ENCODE measurements at places on chromosomes 2 and 18.

DNA sequence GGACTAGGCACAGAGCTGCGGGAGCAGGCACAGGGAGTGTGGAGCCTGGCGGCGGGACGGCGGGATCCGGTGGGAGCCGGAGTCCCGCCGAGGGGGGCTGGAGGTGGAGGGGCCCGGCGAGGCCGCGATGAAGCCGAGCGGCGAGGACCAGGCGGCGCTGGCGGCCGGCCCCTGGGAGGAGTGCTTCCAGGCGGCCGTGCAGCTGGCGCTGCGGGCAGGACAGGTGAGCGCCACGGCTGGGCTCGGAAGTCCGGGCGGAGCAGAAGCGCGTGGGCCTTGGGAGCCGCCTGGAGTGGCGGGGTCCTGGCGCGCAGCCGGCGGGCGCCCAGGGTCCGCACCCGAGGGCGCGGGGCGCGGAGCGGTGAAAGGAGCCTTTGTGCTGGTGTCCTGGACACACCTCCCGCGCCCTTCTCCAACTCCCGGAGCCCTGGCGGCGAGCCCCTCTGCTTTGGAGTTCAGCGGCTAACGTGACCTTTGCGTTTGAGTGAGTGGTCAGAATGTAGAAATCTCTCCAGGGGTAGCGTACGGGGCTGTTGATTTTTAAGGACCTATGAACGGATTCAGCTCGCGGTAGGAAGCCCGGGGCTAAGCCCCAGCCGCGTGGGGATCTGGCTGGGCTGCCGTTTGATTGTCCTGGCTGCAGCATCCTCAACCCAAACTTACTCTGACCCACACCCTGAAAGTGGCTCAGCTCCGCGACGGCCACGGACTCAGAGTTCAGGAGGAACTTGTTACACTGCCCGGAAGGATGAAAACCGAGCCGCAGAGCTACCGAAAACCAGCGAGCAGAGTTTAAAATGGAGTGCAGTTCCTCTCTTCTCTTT, 448 bp downstream of the IMPA2 start:
- DNase-seq: no peak

DNA sequence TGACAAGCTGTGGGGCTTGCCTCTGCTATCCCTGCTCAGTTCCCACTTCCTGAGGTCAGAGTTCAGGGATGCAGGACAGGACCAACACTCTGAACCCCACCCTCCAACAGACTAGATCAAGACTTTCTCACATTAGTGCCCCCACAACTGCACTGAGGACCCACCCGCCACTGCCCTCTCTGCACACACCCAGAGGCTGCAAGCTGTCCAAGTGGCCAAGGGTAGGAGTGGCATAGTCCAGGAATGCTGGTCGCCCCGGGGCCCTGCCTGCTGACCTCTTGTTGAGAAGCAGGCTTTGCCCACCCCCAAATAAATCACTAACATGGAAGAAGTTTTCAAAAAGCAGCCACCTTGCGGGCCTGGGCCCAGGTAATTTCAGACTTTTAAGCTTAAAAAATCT, 5.5 kb upstream of the KIF1A start:
- no peak for DNase-seq

- no peak for DNase-seq
Measured at GRCh38 chr2:20552847-20553246, 98.1 kb downstream of the HS1BP3 start.

DNA sequence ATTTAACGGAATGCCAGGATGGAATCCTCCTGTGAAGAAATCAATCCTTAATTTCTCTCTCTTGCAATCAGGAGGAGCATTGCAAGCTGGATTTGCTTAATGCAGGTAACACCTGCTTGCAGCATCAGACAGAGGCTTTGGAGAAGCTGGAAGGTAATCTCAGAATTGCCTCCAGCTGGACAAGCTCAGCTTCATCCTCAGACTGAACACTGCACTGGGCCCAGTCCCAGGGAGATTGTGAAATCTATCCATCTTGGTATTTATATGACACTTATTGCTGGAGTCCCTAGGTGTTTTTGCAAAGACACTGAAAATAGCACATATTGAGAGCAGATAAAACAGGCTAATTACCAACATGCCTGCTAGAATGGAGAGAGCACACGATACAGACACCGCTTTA, 179.4 kb upstream of the SESTD1 start:
- no peak for DNase-seq

- no peak for DNase-seq
Measured at GRCh38 chr2:144452169-144452988, 67.5 kb downstream of the ZEB2 start.

- DNase-seq: no peak
Measured at GRCh38 chr2:7819850-7820249, 862.0 kb upstream of the ID2 start.

DNA sequence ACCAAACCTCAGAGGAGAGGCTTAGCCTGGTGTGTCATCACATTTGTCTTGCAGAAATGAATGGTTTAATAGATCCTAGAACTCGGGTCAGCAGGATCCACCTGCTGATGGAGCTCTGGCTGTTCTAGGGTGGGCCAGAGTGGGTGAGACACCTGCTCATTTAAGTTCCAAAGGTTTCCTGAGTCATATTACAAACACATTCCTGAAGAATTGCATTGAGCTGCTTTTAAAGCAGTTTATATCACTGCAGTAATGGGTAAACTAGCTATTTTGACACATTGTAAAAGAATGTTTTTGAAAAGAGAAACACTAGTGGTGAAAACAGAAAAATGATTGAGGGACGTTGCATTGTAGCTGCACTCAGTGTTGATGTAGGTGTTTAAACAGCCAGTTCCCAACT, 175.3 kb upstream of the TCF4 start:
- DNase-seq: no peak

DNA sequence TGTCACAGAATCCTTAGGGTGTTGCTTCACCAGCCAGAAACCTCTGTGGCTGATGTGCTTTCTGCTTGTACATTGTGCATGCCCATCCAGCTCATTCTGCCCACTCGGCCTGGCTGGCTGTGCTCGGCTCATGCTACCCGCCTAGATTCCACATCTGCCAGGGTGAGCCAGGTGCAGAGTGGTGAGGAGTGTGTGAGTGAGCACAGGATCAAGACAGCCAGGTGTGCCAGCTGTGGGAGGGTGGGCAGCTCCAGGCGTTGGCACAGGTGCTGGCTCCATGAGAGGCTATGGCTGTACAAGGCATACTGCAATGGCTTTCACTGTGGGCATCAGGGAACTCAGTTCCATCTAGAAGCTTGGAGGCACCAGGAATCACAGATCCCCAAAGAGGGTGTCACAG, 1321.8 kb upstream of the CRIM1 start:
- no peak for DNase-seq

DNA sequence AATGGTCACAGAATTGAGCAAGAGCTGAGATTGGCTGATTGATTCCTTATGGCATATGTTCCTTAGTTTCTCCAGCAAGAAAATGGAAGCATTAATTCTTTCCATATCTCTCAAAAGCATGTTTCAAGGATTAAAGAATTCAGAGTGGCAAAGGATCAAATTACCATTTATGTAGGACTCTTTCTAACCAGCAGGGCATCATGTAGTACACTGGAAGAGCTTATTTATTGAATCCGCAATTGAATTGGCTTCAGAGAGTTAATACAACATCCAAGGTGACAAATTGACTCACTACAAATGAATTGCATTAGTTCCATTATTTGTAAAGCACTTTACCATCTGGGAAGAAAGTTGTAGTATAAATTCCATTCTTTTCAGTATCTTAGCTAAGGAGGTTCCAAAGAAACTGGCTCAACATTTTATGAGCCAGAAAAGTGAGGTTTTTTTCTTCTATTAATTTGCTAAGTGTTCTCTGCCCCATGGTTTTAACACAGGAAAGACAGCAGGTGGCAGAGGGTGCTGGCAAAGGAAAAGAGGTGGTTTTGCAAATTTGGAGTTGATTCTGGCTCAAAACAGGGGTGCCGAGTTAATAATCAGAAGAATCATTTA, 409.9 kb downstream of the MTX2 start:
- no peak for DNase-seq

GRCh38 chr2:140639628-140640027, 1491.2 kb downstream of the LRP1B start:
- DNase-seq: no peak

GRCh38 chr18:58097121-58097906, 53.3 kb downstream of the NEDD4L start:
- DNase-seq: no peak

DNA sequence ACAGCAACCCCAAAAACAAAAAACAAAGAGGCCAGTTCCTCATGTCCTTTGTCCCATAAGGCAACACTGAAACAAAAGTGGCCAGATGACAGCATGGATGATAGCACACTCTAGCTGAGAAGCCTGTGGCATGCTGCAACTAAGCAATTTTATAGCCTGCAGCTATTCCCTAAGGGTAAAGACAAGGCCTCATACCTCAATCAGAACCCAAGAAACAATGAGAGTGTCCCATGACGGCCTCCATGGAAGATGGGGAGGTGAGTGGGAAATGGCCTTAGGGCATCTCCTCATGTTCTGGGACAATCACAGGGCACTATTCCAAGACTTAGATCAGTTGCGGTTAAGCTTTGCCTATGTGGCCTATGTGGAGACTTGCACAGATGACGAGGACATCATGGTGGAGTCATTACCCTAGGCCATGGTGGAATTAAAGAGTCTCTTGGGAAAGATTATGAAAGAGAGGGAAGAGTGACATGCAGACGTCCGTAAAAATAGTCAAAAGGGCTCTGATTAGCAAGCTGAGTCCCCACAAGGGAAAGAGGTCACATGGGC, 103.1 kb downstream of the INO80D start:
- DNase-seq: no peak

- no peak for DNase-seq
Measured at GRCh38 chr2:46229134-46230063, 67.8 kb upstream of the EPAS1 start.

- no peak for DNase-seq
Measured at GRCh38 chr2:15263976-15264685, 297.0 kb downstream of the NBAS start.

DNA sequence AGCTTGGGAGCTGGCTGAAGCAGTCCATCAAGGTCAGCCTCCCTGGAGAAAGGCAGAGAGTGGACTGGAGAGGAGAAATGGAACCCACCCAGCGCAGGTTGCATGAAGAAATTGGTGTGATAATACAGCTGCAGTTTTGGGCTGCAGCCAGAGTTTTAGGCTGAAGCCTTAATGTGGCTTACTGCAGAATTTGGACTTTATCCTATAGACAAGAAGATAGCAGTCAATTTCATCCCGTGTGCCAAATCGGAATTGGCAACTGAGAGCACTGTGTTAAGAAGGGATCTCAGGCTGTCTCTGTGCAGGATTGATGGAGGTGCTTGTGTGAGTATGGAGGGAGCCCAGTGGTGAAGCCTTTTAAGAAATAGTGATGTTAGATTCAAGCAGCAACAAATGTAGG, 7.5 kb downstream of the SGPP2 start:
- no peak for DNase-seq

GRCh38 chr2:73970850-73971471, 13.7 kb upstream of the TET3 start:
- no peak for DNase-seq

DNA sequence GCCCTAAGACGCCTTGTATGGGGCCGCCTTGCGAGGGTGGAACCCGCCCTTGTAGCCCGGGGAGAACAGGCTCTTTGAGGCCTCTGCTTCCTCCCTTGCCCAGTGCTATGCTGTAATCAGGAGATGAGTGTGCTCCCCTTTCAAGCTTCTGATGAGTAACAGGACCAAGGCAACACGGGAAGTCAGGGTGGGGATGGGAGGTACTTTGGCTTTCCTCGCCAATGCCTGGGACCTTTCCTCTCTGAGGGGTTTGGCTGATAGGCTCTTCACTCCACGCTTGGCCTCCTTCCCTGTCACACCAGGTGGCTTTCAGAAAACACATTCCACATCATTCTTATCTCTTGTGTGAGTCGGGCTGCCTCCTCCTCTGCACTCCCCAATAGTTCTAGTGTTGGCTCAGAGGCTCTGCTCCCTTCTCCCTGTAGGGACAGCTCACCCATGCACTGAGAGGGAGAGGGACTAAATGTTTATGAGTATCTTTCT, 223.7 kb upstream of the TRIB2 start:
- peak; percentile 36 for DNase-seq

GRCh38 chr18:76490033-76490432, 5.0 kb downstream of the ZNF516 start:
- no peak for DNase-seq

GRCh38 chr2:227460070-227460485, 11.9 kb upstream of the AGFG1 start:
- DNase-seq: peak; percentile 68

- no peak for DNase-seq
Measured at GRCh38 chr2:113089916-113090315, 22.1 kb downstream of the IL1F10 start.

GRCh38 chr2:105741174-105741573, 3.5 kb upstream of the NCK2 start:
- DNase-seq: no peak

DNA sequence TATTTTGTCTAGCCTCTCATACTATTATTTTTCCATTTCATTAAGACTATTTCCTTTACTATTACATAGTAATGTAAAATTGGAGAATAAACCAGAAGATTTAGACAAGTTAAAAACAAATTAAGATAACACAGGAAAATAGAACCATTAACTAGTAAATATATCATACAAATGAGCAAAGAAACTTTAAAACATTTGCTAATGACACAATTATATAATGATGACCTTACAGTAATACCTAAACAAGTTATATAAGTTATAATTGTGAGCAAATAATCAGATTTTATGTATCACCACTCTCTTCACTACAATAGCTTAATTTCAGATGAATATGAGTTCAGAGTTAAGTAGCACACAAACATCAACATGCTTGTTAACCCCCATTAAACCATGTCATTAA, 72.6 kb upstream of the GRB14 start:
- no peak for DNase-seq

DNA sequence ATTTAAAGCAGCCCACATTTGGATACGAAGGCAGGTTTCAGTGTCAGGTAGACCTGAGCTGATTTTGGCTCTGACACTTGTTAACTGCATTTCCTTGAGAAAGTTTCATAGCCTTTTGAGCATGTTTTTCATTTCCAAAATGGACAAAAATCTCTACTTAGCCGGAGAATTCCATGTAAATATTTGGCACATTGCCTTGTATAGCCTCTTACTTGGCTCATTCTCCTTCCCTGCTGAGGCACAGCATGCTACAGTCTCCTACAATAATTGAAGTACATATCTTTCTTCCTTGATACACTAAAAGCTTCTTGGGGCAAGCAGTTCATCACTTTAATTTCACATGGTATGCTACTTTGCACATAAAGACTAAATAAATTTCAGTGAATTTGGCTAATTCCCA, 772.2 kb upstream of the CHAC2 start:
- no peak for DNase-seq

GRCh38 chr18:79798346-79798998, 734 bp downstream of the KCNG2 start:
- no peak for DNase-seq

GRCh38 chr18:12783524-12783923, 80.7 kb downstream of the PSMG2 start:
- no peak for DNase-seq

Measured in activated T-cell treated with anti-CD3 and anti-CD28 coated beads for 24 hours (primary cell).